Foreskin keratinocyte (primary cell): ENCODE measurements at places on chromosomes 7 and 10. TPM values are rescaled to one million over a fixed set of nuclear protein-coding genes. Genes with fewer than 3 reads are reported as not detected.

SLC18A3 gene
- total RNA-seq, result not detected in 2 replicates

CPED1 gene
- total RNA-seq, result 1.3 and 3.6 TPM in 2 replicates

PLOD3 gene
- 77.6 and 80.6 TPM in 2 replicates for total RNA-seq

SPDYE2 gene
- not detected in 2 replicates for total RNA-seq

NEURL1 gene
- total RNA-seq, result 0.18 and 0.24 TPM in 2 replicates

APBB1IP gene
- total RNA-seq, result not detected in 2 replicates

EGFR gene
- 156 and 161 TPM in 2 replicates for total RNA-seq

NAPEPLD gene
- total RNA-seq, result 4.7 and 5.4 TPM in 2 replicates

MRC1 gene
- total RNA-seq, result 0.07 TPM in 1 of 2 replicates, not detected in the other
